Smooth muscle cell of the umbilical artery (primary cell): ENCODE measurements at places on chromosomes 12 and 14. TPM values are rescaled to one million over a fixed set of nuclear protein-coding genes. Genes with fewer than 3 reads are reported as not detected.

DENND5B gene
- total RNA-seq: 14.6 and 15.7 TPM in 2 replicates

ADAM20 gene
- total RNA-seq: 2.4 and 2.5 TPM in 2 replicates

NID2 gene
- total RNA-seq: 157 and 264 TPM in 2 replicates

MRPL42 gene
- 73.3 and 92.9 TPM in 2 replicates for total RNA-seq

HSPA2 gene
- total RNA-seq: 15.3 and 33.0 TPM in 2 replicates

PLCZ1 gene
- 0.18 TPM in 1 of 2 replicates, not detected in the other for total RNA-seq

PTPRB gene
- total RNA-seq: 3.0 and 23.5 TPM in 2 replicates

PACS2 gene
- 50.5 and 67.2 TPM in 2 replicates for total RNA-seq
